ENCODE measurements at places on chromosomes 3 and 15. TPM values are rescaled to one million over a fixed set of nuclear protein-coding genes. Genes with fewer than 3 reads are reported as not detected.

Gene COL6A5
- not detected for total RNA-seq

GRCh38 chr3:154582501-154582900 lies 152.5 kb upstream of the GPR149 start:
- DNase-seq = no peak

Gene SORD
- total RNA-seq = 4.9 TPM

Gene DNAH12
- not detected for total RNA-seq

DNA sequence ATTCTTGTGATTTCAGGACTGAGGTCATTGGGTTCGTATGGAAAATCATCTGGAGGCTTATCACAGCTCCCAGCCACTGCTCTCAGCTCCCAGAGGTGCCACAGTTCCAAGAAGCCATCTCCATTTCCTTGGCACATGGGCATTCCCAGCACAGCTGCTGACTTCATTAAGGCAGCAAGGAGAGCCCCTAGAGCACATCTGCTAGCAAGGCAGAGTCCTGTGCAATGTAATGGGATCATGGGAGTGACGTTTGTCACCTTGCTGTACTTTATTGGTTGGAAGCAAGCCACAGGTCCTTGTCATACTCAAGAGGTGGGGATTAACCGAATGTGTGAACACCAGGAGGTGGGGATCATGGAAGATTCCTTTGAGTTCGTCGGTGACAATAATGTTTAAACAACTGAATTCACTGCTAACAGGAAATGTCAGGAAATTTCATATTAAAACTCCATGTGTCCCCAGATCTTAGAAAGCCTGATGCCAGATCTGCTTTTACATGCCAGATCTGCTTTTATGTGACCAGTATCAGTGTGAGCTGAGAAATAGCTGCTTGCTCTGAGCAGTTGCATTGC lies 148.8 kb downstream of the GABRG3 start:
- DNase-seq = no peak

- no peak for DNase-seq
Observed at GRCh38 chr3:2334921-2335320, 236.3 kb downstream of the CNTN4 start.

- DNase-seq = peak; percentile 25
Observed at GRCh38 chr15:74134387-74135027, 4.1 kb downstream of the ISLR2 start.

DNA sequence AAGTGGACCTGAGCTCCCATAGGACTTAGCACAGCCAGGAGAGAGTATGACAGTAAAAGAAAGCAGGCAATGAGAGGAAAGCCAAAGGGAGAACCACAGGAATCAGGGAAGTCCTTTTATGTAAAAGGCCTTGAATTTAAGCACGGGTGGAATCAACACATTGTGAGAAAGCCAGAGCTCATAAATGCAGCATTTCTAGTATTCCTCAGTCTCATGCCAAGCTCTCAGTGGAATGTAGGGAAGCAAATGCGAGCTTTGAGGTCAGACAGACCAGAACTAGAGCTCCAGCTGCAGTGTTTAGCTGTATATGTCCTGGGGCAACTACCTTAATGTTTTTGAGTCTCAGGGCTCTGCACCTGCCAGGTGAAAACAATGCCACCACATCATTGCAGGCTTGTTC lies 132.1 kb upstream of the TRIM42 start:
- no peak for DNase-seq

- no peak for DNase-seq
Observed at GRCh38 chr3:151976211-151977050, 103.0 kb downstream of the SUCNR1 start.

DNA sequence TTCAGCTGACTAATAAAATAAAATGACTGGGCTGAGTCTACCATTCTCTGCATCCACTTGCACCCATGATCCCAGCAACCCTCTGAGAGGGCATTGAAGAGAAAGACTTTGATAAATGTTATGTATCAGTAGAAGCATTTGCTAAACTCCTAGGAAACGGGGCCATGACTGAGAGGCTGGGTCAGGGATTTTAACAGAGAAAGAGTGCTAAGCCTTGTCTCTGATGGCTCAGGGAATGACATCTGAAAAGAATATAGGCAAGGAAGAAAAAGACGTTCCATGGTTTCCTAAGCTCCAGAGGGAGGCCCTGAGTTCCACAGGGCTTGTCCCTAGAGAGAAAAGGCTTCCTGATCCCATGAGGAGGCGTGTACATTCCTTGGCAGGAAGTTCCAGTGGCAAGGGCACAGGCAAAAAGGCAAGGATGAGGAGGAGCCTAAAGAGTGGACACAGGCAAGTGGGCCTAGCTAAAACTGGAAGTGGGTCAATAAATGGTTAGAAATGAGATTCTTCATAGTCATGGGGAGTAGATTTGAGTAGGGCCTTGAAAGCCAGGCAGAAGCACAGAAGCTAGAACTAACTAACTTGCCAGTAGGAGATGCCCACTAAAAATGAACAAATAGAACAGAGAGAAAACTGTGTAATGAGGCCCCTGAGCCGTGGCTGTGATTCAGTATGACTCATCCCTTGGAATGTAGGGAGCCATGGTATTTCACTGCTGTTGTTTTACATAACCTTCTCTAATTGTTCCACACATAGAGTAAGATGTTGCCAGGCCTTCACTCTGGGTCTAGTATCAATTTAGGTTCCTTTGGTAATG lies 44.9 kb upstream of the MANF start:
- peak; percentile 25 for DNase-seq

Gene MED12L
- 12.7 TPM for total RNA-seq

DNA sequence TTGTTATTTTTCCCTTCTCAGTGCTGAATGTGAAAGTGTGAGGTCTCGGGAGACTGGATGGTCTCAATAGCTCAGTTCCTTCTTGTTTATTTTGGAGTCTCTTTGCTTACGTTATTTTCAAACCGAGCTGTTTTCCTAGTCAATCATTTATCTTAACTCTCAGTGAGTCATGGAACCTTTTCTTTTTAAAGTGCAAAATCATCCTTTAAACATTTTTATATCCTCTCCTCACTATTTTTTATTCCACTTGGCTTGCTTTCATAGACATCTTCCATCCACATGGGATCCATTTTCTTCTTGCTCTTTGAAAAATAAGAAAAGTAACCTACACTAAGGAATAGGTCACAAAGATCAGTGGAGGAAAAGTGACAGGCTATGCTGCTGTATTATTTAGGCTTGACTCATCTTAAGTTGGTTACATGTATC lies 497.8 kb downstream of the NAALADL2 start:
- no peak for DNase-seq

Gene EPHB1
- total RNA-seq = 5.3 TPM

GRCh38 chr3:195873971-195874370 lies 34.4 kb downstream of the TNK2 start:
- DNase-seq = no peak

Gene NDN
- 84.7 TPM for total RNA-seq

Gene SLC12A1
- total RNA-seq = not detected

GRCh38 chr3:106687905-106688304 lies 689.3 kb upstream of the CCDC54 start:
- no peak for DNase-seq

DNA sequence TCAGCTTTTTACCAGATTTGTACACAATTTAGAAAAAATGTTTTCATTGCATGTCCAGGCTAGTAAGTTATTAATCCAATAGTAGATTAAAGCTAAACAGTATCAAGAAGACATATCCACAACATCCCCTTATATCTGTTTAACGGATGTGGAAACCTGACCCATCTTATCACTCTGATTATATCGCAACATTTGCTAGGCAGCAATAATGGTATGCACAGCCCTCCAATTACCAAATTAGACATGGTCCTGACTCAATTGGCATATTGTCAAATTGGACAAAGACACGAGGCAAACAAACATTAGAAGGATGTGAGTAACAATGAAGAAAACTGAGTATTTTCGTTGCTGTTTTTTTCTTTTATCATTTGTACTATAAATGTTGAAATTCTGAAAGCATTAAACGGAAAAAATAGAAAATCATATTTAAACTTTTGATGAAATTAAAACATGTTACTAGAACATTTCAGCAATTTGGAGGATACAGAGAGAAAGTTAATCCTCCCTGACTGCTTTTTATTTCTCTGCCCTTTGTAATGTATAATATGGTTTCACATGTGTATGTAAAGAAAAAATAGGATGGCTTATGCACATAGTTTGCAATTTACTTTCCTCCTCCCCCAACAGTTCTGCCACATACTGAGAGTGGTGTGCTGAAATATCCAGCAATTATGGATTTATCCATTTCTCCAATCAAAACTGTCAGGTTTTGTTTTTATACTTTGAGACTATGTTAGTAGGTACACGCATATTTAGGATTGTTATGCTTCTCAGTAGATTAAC lies 633.7 kb downstream of the ZIC1 start:
- DNase-seq = no peak

DNA sequence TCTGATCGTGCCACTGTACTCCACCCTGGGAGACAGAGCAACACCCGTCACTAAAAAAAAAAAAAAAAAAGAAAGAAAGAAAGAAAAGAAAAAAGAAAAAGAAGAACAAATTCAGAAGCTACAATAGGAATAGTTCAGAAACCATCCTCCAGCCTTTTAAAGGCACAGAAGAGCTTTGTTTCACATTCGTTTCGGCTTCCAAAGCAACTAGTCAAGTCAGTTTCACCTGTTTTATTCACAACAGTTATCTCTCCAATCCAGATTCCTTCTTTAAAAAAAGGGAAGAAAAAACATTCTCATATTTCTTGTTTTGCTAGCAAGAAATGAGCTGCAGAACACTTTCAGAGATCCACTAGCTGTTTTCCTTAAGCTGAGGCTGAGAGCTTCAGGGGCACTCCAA lies 767.7 kb upstream of the CFAP20DC start:
- DNase-seq = no peak

- no peak for DNase-seq
Observed at GRCh38 chr3:178001670-178002101, 534.5 kb upstream of the KCNMB2 start.

- no peak for DNase-seq
Observed at GRCh38 chr3:53083521-53083920, 37.6 kb upstream of the SFMBT1 start.

GRCh38 chr15:31494786-31495185 lies 168.2 kb downstream of the KLF13 start:
- no peak for DNase-seq

DNA sequence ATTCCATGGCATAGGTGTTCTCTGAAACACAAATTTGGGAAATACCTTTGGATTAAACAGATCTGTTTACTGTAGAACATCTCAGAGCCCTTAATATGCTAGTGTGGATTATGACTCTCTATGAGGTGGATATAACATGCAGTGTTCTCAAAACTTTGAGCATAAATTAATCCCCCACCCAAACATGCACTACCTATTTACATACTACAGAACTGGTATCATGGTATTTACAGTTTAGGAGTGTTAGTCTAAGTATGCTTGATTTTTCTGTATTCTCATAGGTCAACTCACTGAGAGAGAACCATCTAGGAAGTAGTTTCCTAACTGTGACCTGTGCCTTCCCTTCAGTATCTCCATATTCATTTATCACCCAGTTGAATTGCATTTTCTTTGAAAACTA lies 30.9 kb upstream of the ZNF609 start:
- DNase-seq = no peak

DNA sequence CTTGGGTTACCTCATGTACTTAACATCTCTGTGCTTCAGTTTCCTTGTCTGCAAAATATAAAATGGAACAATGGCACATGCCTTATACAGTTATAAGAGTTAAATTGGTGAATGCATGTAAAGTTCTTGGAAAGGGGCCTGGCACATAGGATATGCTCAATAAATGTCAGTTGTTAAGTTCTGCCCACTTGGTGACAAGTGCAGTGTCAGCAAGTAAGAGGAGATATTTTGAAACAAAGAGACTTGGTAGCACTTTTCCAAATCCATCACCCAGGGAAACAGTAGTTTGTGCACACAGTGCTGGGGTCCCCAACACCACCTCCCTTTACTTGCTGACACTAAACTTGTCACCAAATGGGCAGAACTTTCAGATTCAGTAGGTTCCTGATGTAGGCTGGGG lies 19.1 kb downstream of the LRRC31 start:
- DNase-seq = no peak

Gene P3H2
- 35.5 TPM for total RNA-seq

DNA sequence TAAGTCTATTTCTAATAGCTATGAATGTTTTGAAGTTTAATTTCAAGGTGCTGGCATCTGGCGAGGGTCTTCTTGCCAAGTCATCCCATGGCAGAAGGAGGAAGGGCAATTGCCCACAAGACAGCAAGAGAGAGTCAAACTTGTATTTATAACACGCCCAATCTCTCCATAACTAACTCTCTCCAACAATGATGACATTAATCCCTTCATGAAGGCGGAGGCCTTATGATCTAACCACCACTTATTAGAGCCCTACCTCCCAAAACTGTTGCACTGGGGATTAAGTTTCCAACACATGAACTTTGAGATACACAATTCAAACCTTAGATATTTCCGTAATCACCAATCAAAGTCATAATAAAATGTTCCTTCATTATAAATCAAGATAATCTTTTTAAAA lies 406.9 kb downstream of the CNTN6 start:
- DNase-seq = no peak

DNA sequence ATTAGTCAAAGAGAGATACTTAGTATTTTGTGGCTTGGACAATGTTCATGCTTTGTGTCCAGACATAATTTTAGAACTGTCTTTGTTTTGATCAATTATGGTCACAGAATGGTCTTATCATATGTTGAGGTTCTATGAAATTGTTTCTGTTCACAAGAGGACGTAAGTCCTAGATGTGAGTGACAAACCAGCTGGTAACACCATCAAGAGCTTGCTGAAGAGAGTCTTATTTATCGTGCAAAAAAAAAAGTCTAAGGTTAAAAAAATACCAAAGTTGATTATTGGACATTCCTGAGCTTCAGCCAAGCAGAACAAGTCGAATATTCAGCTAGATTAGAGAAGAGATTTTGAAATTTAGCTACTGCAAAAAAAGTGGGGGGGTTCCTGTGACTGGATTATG lies 495.9 kb upstream of the NAALADL2 start:
- DNase-seq = no peak

Gene SV2B
- 0.26 TPM for total RNA-seq

Gene MITF
- total RNA-seq = 18.2 TPM

Gene BSN
- total RNA-seq = 0.51 TPM

Gene NTRK3
- total RNA-seq = 6.9 TPM

DNA sequence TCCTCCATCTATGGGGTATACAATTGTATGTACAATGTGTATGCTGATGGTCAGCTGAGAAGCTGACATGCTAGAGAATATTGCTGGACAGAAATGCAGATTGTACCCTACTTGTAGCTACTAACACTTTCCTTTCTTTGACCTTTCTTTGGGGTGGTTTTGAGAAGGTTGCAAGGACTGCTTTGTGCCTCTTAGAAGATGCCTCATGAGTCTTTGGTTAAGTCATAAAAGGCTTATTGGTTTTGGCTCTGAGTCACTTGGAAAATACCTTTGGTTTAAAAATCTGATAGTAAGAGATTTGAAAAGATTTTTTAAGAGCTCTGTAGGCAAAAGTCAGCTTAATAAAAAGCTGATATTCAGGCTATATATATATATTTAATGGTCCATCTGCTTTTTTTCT lies 71.5 kb downstream of the ZMAT3 start:
- DNase-seq = no peak
